Pons (tissue), 1 donor: ENCODE measurements at places on chromosomes 7 and 10.

GRCh38 chr7:3141326-3141725 lies 97.7 kb upstream of the CARD11 start:
- no peak for DNase-seq

DNA sequence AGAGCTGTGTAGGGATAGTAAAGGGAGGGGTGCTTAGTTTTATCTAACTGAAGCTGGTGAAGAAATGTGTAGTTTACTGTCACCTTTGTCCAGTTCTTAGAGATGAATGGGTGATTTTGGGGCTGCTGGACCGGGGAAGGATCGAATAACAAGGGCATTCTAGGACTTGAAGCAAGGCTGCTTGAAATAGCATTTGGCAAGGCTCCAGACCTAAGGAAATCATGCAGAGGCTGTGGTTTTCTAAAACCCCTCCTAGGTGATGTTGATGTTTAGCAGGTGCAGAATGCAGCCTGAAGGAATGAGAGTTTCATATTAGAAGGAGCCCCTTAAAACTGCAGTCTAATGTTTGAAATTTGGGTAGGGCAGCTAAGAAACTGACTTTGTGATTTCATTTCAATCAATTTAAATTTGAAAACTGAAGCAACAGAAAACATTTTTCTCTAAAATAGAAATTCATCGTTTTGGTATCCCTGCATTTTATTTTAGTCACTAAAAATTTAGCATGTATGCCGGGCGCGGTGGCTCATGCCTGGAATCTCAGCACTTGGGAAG lies 68.5 kb downstream of the TET1 start:
- no peak for DNase-seq

GRCh38 chr10:22253580-22253882 lies 35.7 kb upstream of the EBLN1 start:
- DNase-seq: peak; percentile 28

DNA sequence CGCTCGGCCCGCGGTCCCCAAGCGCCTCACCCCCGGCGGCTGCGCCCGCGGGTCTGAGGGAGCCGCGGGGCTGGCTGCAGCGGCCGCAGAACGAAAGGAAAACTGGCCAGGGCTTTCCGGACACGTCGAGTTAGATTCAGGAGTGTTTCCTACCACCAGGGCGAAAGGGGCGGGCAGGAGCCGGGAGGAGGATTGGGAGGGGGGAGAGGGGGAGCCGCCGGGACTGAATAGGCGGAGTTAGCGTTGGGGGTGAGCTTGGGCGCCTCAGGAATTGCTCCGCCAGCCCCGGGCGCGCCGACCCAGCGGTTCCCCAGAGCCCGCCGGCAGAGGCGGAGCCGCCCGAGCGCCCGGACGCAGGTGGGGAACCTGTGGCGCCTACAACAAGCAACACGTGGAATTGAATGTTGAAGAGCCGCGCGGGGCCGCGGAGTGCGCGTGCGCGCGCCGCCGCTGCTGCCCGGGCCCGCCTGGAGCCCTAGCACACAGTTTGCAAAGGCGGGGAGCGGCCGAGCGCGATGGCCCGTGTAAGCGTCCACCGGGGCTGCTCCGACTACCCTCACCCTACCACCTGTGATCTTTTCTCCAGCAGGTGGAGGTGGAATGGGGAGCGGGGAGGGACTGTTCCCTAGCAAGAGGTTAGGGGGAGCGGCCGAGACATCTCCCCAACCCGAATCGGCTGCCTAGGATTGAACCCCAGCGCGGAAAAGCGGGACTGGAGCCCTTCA lies at the start of gene CADPS2:
Gene CADPS2, minus strand, starts transcription at position 104 of the 725 bp plus-strand sequence. CDS start 123 bp downstream, outside the sequence.
- peak; percentile 56 for DNase-seq

DNA sequence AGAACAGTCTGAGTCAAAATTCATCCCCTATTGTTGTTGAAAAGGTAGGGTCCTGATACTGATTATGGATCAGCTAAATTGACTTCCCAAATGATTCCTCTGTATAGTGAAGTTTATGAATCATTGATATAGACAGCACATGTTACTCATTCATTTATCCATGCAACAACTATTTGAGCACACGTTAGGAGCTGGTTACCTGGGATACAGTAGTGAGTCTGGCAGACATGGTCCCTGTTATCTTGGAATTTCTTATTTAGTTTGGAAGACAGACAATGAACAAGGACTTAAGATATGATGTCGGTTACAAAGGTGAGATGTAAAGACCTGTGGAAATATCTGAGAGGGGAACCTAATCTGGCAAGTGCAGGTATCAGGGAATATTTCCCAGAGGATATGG lies 28.0 kb upstream of the KIAA1217 start:
- no peak for DNase-seq

DNA sequence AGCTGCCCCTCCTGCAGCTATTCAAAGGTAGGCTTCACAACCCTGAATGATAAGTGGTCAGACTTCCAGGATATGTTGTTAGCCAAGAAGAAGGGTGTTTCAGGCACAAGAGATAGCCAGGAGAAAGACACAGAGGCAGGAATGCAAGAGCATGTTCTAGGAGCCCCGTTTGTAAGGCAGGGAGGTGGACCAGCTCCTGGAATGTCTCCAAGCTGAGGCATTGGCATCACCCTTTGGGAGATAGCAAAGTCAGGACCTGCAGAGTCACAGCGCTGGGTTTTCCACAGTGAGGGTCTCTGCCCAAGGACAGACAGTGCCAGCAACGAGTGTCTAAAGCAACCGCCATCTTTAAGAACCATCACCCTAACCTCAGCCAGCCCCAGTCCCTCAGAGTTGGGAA lies 484.5 kb upstream of the ZMIZ1 start:
- no peak for DNase-seq

DNA sequence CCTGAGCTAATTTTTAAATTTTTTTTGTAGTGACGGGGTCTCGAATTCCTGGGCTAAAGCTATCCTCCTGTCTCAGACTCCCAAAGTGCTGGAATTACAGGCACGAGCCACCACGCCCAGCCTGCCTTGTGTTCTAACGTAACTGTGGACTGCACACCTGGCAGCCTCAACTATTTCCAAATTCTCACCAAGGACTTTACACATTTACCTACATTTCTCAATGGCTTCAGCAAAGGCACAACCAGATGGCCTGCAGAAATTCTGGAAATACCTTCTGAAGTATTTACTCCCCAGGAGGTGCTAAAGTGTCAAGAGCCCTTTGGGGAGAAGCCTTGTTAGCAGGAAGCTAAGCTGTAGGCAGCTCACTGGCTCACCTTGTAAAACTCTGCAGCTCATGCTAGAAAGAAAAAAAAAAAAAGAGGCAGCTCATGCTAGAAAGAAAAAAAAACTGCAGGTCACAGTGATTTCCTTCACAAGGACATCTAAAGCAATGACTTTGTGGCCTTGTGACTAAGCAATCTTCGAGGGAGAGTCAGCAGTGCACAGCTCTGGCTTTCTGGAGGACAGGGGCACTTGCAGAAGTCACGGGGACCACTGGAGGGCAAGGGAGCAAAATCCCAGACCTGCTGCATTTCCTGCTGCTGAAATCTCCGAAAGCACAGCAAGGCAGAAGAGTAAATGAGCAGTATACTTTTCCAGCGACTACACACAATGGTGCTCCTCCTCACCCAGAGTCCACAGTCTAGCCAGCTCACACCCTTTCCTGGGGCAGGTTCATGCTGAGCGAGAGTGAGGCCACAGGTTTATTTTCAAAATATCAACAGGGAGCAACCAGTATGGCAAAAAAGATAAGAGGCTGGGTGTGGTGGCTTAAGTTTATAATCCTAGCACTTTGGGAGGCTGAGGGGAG lies 40.4 kb downstream of the BAIAP2L1 start:
- DNase-seq: peak; percentile 5

- DNase-seq: no peak
These were observed at the start of gene PON3 for GRCh38 chr7:95396136-95397032. TSS of gene PON3 (minus strand) at chr7:95396375. CDS start at chr7:95396350, 25 bp downstream.

DNA sequence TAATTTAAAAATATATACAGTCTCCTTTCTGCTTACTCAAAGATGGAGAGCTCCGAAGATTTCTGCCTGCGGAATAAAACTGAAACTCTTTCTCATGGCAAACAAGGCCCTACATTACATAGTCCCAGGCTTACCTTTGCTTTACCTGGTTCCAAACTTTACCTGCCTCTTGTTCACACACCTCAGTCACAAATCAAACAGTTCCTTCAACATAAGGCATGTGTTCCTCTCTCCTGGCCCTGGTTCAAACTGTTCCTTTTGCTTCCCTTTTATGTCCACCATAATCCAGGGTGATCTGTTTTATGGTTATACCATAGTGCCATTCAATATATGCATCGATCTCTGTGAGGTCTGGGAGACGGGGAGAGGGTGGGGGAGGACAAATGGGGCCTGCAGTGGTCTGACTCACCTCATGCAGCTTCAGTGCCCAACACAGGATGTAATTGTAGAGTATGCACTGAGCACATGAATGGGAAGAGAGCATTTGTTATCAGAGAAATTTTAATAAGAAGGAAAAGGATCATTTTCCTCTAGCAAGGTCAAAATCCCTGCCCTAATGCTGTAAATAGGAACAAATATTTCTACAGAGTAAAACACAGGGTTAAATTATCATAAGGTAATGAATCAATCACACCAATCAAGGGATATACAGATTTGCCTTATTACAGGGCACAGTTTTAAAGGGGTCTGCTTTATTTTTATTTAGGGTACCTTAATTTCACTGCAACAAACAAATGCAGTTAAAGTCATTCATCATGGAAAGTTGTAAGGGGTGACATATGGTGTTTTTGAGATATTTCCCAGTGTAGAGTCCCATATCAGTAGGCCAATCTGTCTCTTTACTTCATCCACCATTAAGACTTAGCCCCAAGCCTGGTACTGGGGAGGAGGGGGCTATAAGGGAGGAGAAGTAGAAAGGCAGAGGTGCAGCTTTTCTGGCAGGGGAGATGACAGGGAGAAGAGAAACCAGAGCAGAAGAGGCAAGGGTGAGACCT lies 88.8 kb upstream of the PDE1C start:
- DNase-seq: no peak

- DNase-seq: no peak
These were observed 60.7 kb upstream of the LAMB4 start for GRCh38 chr7:108190891-108191290.

DNA sequence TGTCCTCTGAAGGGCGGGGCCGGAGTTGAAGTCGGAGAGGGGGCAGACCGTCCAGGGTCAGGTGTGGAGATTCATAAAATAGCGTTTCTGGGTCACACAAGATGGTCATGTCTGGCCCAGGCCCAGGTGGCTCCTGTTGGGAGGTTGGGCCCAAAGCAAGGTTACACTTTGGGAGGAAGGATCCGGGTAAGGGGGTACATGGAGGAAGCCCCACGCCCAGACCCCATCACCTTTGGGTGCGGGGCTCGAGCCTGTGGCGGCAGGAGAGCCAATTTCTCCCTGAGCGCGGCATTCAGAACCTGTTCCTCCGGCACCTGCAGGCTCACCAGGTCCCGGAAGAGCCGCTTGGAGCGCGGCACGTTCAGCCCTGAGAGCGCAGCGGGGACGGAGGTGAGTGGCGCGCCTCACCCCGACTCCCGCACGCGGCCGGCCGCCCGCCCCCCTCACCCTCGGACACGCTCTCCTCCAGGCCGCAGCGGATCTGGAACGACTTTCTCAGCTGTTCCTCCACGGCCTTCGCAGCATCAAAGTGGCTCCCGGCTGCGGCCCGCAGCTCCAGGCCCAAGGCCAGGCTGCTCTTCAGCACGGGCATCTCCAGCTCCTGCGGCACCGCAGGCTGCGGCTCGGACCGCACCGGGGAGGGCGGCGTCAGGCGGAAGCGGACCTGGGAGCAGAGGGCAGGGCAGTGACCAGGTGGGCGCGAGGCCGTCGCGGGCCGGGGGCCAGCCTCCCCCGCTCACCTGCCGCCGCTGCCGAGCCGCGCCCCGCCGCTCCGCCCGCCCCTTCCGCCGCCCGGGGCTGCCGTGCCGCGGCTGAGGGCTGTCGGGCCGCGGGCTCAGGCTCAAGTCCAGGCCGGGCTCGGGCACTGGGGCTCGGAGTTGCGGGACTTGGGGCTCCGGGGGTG lies 644 bp downstream of the PPP1R35 start:
- DNase-seq: peak; percentile 17

GRCh38 chr7:85000735-85001350 lies 186.0 kb downstream of the SEMA3D start:
- no peak for DNase-seq

GRCh38 chr7:14381936-14382335 lies 392.5 kb upstream of the ETV1 start:
- DNase-seq: no peak

DNA sequence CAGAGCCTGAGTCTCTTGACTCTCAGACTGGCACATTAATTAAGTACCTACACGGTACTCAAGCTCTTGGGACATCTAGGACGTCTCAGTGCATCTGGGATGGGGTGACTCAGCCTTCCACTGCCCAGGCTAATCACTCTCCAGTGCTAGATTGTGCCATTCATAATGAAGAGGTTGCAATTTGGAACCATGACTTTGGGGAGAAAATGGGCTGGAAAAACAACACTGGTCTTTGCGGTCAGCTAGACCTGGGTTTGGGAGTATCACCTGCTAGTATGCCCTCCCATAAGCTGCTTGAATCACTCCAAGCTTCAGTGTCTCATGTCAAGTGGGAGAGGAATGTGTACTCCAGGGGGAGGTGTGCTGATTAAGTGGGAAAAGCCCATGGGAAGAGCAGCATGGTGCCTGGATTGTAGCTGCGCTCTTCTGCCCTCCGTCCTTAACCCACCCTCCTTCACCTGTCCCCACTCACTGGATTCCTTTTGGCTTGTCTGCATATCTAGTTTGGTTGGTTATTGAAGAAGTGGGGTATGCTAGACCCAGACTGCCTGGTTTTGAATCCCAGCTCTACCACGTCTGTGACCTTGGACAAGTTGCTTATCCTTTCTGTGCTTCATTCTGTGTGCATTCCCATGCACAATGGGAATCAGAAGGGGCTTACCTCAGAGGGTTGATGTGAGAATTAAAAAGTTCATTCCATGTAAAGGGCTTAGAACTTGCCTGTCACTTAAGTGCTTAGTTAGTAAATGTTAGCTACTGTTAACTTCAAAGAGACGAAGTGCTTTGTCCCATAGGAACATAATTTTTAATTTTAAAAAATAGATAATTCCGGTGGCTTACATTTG lies 3.8 kb downstream of the NFE2L3 start:
- DNase-seq: no peak
